ENCODE measurements at places on chromosomes 12 and 14.
A peak's percentile ranks its signal among the peaks of the same experiment; 100 is the strongest.

DNA sequence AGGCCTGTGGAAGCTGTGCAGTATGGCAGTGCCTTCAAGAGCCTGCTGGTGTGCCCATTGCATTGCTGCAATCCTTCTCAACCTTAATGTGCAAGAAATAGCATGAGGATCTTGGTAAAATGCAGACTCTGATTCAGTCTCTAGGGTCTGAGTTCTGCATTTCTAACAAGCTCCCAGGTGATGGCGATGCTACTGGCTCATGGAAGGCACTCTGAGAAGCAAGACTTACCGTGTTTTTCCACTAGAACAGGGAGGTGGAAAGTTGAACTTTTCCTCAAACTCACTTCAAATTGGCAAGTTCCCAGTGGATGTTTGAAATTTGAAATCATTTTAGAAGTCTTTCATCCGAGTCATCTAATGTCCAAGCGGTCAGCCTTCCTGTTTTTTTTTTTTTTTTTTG is 55.5 kb downstream of the MYRFL start:
- peak overlapping the region; percentile 88 for H3K27ac ChIP-seq
- peaks cover 24% of the 10 kb centered on the region for H3K4me1 ChIP-seq
- H3K4me3 ChIP-seq = no peak overlapping the region

GRCh38 chr14:95541932-95542930 is 7.4 kb downstream of the GLRX5 start:
- H3K36me3 ChIP-seq = peaks cover 6% of the 10 kb centered on the region
- no peaks in the 10 kb centered on the region for H3K27me3 ChIP-seq
- DNase-seq = no peak
- peaks cover 9% of the 10 kb centered on the region for H3K4me1 ChIP-seq
- H3K4me3 ChIP-seq = no peak overlapping the region
- no peak overlapping the region for H3K27ac ChIP-seq

DNA sequence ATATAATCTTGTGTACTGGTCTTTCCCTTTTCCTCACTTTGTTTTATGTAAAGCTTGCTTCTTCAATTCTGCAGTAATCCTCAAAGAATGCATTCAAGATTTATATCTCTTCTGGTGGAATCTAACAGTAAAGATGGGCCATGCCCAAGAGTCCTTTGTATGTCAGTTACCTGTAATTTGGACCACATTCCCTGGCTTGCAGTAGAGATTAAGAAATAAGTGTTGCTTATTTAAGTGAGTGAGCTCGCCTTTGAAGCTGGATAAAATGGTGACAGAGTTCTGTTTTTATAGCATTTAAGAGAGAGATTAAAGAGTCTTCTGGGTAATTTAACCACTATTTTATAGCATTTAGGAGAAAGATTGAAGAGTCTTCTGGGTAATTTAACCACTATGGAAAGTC is 262.1 kb upstream of the ATP2B1 start:
- H3K27me3 ChIP-seq = no peaks in the 10 kb centered on the region
- DNase-seq = no peak
- H3K36me3 ChIP-seq = no peaks in the 10 kb centered on the region
- no peak overlapping the region for H3K27ac ChIP-seq
- H3K4me1 ChIP-seq = peaks cover 21% of the 10 kb centered on the region
- H3K4me3 ChIP-seq = no peak overlapping the region

GRCh38 chr12:13211859-13212664 is 15.5 kb downstream of the EMP1 start:
- no peak overlapping the region for H3K4me3 ChIP-seq
- H3K27me3 ChIP-seq = no peaks in the 10 kb centered on the region
- H3K36me3 ChIP-seq = peaks cover 3% of the 10 kb centered on the region
- H3K27ac ChIP-seq = peak overlapping the region; percentile 82
- DNase-seq = peak; percentile 68

GRCh38 chr14:70857496-70857890 is 48.2 kb upstream of the MAP3K9 start:
- no peak overlapping the region for H3K27ac ChIP-seq
- no peaks in the 10 kb centered on the region for H3K27me3 ChIP-seq
- DNase-seq = no peak
- H3K4me1 ChIP-seq = peaks cover 4% of the 10 kb centered on the region
- H3K36me3 ChIP-seq = no peaks in the 10 kb centered on the region

Measured in WTC11 (cell line).